ENCODE measurements at places on chromosomes 12 and 14.

DNA sequence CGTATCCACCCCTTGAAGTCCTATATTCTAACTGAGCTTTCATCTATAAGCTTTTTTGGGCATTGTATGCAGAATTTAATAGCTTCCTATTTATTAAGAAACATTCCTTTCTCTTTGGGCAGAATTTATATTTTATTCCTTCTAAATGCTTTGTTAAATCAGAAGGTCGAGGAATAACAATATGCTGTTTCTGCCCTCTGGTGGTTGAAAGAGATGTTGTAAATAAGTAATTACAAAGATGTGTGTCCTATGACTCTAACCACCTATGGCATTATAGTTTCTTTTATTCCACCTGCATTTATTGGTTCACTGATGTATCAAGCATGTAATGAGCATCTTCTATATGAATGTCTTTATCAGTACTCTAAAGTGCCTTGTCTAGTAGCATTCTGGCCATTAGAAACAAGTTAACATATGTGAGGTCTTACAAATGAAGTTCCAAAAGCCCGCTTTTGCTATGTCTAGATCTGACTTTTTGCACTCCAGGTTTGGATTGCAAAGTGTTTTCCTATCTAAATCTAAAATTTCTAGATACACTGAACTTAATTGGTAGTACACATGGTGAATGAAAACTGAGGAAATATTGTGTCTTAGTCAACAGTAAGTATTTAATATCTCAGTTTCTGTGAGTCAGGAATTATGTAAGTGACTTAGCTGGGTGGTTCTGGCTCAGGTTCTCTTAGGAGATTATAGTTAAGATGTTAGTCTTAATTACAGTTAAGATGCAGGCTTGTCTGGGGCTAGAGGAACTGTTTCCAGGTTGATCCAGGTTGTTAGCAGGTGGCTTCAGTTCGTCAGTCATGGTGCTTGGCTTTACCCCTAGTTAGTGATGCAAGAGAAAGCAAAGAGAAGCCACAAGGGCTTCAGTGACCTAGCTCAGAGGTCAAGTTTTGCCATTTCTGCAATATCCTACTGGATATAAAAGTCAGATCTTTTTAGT, 57.5 kb downstream of the PLEKHA5 start:
- DNase-seq, result peak; percentile 84

DNA sequence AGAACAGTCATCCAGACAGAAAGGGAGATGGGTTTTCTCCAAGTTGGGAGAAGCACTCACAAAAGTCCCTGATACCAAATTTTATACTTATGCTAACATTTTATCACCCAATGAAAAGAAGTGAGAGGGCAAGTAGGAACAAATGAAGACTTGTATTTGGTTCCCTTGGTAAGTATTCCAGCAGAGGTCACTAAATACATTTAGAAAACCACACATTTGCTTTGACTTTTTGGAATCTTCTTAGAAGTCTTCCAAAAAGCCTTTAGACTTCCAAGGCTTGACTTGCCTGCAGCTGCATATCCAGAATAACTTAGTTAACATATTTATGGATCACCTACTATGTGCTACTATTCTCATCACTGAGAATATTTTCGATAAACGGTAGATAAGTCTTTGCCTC, 3.1 kb upstream of the GYS2 start:
- DNase-seq, result peak; percentile 68

- DNase-seq, result peak; percentile 88
These were observed 44.0 kb downstream of the RBMS2 start for GRCh38 chr12:56565510-56566101.

DNA sequence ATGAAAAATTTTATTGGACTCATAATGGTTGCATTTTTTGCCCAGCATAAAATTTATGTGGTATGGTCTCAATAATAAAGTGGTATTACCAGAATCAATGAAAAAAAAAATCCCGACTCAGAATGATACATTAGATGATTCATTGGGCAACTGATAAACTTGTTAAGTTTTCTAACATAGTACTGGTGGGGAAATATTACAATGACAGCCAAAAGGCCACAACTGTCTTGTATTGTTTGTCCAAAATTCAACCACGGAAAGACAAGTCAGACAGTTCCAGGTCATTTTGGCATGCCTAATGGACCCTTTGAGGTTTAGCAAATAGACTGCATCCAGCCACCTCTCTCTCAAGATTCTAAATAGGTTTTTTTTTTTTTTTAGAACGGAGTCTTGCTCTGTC, 70.5 kb upstream of the TRIM9 start:
- DNase-seq, result no peak

- DNase-seq, result peak; percentile 52
These were observed 59.2 kb downstream of the RASSF8 start for GRCh38 chr12:26017484-26018211.

- DNase-seq, result no peak
These were observed 353.8 kb downstream of the AACS start for GRCh38 chr12:125418902-125419564.

DNA sequence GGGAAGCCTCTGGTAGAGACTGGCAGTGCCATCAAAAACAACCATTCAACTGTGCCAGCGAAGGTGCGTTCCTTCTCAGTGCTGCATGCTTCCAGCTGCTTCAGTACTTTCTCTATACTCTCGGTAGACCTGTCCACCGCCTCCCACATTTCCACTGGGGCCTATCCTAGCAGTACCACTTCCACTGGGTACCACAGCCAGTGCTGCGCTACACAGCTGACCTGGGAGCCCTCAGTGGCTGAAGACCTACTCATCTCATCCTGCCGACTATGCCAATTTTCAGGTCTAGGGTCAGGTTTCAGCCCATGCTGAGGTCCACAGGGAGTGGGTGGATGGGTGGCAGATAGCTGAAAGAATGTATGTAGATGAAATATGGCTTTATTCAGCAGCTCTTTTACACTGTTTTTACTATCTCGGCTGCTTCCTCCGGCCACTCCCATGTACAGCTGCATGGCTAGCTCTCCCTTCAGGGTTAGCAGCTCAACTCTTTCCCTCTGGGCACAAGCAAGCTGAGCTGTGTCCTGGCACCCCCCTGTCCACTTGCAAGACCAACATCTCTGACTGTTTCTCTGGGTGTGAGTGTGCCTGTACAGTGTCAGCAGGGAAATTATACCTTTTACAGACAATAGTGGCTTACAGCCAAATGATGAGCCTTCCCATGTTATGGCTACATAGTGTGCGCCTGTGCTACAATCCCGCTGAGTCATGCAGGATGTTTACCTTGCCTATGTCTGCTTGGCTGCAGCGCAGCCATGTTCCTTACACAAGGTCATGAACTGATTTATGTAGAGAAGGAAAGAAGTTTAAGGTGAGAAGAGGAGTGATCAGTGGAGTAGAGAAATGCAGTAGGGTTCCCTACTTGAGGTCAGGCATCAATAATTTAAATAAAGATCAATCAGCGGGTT, 125.7 kb upstream of the DDHD1 start:
- DNase-seq, result peak; percentile 76

DNA sequence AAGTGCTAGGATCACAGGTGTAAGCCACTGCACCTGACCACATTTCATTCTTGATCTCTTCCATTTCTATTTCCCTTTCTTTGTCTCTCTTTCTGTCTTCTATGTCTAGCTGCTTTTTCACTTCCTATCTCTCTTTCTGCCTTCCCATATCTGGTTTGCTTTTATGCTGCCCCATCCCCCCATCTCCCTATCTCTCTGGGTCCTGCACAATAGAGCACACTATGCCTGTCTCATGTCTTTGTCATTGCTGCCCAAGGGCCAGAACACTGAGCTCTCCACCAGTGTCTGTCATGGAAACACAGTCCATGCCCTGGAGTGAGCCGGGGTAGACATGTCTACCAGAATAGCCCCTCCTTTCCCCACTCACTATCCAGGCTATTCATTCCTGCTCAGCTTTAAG, 12.3 kb upstream of the RARG start:
- no peak for DNase-seq

DNA sequence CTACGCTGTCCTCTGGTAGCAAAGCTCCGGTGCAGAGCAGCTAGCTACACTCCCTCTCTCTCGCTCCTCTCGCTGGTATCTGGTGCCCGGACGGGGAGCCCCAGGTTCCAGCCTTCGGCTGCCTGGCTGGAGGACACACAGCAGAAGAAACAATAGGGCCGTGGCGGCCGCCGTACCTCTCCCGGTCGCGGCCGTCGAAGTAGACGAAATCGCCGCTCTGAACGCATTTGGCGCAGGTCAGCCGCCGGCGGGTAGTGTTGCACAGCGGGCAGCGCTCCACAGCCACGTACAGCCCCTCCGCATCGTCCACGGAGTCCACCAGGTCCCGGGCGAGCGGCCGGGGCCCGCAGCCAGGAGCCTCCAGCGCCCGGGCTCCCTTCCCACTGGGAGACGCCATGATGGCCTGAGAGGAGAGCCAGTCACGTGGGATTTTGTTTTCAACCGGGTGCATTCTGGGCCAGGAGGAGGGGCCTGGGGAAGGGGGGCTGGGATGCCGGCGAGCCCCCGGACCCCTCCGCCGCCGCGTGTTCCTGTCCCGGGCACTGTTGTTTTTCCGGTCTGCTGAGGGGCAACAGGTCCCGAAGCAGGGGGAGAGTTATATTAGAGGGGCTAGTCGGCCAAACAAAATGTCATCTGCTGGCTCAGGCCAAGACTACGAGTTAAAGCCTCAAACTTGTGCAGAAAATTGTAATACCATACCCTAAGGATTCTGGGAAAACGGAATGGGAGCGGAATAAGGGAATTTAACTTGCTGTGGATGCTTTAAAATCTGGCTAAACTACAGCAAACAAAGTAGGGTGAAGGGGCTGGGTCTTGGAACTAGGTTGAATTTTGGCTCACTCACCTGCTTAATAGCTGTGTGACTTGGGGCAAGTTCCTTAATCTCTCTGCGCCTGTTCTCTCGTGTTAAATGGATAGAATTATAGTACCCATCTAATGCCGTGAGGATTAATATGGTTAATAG, at the start of gene ATG14:
Gene ATG14, minus strand, starts transcription at position 405 of the 964 bp plus-strand sequence. Its CDS starts 8 bp downstream, at position 397.
- DNase-seq, result peak; percentile 86

- DNase-seq, result no peak
These were observed 9.8 kb downstream of the GPR135 start for GRCh38 chr14:59455411-59455810.

DNA sequence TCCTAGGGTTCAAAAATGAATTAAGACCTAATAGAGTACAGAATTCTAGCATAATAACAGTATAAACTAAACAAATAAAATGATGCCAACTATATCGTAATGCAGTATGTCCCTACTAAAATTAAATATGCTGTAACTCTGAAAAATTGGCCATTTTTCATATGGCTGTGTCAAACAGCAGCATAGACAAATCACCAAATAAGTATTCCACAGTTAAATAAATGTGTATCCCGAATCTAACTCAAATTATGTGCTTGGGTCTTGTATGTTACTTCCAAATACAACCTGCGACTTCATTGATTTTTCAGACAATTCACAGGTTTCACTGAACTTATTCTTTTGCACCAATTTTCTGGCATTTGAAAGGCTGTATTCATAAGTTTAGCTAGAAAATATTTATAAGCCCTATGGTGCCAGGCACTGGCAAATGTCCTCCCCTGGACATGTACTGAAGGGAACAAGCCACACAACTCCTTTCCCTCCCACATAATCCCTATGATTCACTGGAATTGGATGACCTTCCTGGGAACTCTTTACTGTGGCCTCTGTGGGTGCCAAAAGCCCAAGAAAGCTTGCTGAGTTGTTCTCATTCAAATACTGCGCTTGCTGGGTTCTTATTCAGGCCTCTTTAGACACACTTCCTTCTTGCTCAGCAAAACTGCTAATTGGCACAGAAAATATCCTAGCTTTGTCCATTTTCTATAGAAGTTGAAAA, 108.8 kb downstream of the KITLG start:
- DNase-seq, result peak; percentile 21

GRCh38 chr14:92880851-92881250, 42.1 kb upstream of the CHGA start:
- peak; percentile 58 for DNase-seq

- no peak for DNase-seq
These were observed 108.8 kb upstream of the PTPRR start for GRCh38 chr12:71029302-71029701.

- no peak for DNase-seq
These were observed 65.1 kb downstream of the SLC6A12 start for GRCh38 chr12:148676-149416.

- DNase-seq, result no peak
These were observed 259.0 kb upstream of the E2F7 start for GRCh38 chr12:77324416-77324762.

- DNase-seq, result peak; percentile 91
These were observed 2.8 kb downstream of the TNS2 start for GRCh38 chr12:53052419-53053217.

DNA sequence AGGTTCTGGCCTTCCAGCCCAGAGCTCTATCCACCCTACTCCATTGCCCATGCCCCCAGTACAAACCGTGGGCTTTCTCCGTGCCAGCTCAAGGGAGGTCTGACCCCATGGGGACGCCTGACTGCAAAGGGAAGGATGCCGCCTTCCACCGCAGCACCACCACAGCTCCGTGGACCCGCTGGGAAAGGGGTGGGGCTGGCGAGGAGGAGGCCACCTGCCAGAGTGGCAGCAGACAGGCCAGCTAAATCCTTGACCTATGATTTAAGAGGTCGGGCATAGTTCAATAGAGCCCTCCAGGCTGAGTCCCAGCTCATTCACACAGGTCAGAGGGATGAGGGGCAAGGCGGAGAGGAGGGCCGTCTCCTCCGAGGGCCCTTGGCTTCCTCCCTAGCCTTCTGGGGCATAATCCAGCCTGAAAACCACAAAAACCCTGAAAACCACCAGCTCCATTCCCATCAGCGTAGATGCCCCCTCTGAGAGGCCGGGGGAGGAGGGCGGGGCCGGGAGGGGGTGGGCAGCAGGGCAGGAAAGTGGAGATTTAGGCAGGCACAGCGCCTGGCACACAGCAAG, 14.9 kb upstream of the FIGNL2 start:
- DNase-seq, result no peak

GRCh38 chr14:100424504-100425428, 101.6 kb downstream of the SLC25A47 start:
- no peak for DNase-seq

GRCh38 chr14:24243336-24243836, 963 bp upstream of the TINF2 start:
- peak; percentile 25 for DNase-seq

- no peak for DNase-seq
These were observed 101.9 kb downstream of the TMTC3 start for GRCh38 chr12:88243982-88244381.

DNA sequence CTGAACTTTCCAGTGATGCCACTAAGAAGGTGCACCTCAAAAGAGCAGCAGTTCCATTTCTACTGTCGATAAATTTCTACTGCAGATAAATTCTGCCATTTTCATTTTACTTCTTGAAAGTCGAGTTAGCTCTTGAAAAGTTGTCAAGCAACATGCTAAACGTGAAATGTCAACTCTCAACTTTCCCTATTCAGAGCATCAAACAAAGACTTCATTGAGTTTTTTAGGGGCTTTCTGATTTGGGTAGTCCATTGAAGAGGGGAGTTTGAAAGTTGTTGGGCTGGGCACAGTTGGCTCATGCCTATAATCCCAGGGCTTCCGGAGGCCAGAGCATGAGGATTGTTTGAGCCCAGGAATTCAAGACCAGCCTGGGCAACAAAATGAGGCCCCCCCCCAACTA, 59.4 kb upstream of the SYNE2 start:
- no peak for DNase-seq
